Ammon's horn (tissue), 1 donor: ENCODE measurements at places on chromosomes 2 and 18.

- DNase-seq, result peak; percentile 86
Measured at GRCh38 chr2:147082850-147083522, 761.8 kb upstream of the ACVR2A start.

- no peak for DNase-seq
Measured at GRCh38 chr2:234491897-234492296, 5.0 kb downstream of the ARL4C start.

- no peak for DNase-seq
Measured at GRCh38 chr2:216316743-216317142, 55.5 kb downstream of the MARCHF4 start.

GRCh38 chr18:57973889-57974288 lies 70.1 kb upstream of the NEDD4L start:
- no peak for DNase-seq

DNA sequence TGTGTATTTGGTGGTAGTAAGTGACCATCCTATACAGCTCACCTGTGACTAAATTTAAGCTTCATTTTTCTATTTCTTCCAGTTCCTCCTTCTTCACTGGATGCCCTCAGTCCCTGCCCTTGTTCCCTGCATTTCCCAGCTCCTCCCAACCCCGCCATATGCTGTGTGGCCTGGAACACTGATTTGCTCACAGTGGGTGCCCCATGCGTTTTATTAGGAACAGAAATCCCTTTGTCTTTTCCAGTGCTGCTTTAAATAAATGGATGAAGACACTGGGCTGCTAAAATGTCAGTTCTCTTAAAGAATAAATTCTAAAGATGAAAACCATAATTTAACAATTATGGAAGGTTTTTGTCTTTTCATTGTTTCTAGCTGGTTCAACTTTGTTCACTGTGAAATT lies 477.3 kb downstream of the DCDC2C start:
- no peak for DNase-seq

- no peak for DNase-seq
Measured at GRCh38 chr18:9876867-9877654, 8.7 kb upstream of the TXNDC2 start.

- no peak for DNase-seq
Measured at GRCh38 chr2:85823951-85824350, 64.8 kb downstream of the ST3GAL5 start.

- no peak for DNase-seq
Measured at GRCh38 chr2:127681288-127681804, 6.0 kb upstream of the LIMS2 start.

DNA sequence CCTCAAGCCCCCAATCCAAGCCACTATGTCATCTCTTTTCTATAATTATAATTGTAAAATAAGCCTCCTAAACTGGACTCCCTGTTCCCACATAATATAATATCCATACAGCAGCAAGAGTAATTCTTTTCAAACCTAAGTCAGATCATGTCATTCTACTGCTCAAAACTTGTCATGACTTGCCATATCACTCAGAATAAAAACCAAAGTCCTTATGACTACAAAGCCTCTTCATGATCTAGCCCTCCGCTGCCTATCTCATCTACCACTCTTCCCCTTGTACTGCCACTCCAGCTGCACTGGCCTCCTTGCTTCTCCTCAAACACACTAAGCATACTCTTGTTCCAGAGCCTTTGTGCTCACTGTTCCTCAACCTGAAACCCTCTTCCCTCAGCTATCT lies 69.9 kb downstream of the MEMO1 start:
- DNase-seq, result no peak

DNA sequence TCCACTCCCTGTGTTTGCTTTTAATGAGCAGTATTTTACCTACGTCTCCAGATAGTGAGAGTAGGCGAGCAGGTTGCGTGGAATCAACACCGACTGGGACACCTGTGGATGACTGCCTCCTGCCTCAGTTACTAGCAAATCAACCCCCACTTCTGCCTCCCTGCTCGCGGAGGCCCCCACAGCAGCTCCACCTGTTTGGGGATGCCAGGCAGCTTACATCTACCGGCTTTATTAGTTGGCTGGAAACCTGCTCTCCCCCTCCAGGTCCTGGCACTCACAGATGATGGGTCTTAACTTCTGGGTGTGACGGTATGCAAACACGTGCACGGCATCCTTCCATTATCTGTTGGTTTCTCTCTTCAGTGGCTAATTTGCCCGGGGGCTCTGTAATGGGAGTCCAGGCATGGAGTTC lies 164.4 kb upstream of the SESTD1 start:
- DNase-seq, result no peak

GRCh38 chr2:237884681-237885080 lies 25.3 kb downstream of the RAMP1 start:
- DNase-seq, result no peak

GRCh38 chr18:48884771-48885170 lies 66.0 kb downstream of the SMAD7 start:
- DNase-seq, result no peak

GRCh38 chr2:174951745-174952144 lies 53.4 kb downstream of the CHN1 start:
- DNase-seq, result no peak

DNA sequence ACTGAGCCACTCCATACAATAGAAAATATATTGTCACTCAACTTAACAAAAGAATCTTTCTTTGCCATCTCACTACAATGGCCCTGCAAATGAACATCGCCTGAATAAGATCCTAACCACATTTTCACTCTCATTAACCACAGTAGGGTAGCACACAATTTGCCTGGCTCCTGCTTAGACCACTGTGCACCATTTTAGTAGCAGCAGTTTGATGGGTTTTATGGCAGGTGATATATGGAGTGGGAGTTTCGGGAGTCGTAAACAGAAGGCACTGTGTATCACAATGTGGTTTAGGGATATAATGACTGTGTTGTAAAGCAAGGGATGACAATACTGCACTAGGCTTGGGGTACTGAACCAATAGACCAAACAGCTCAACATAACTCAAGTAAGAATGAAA lies 617.4 kb downstream of the BCL11A start:
- peak; percentile 7 for DNase-seq

DNA sequence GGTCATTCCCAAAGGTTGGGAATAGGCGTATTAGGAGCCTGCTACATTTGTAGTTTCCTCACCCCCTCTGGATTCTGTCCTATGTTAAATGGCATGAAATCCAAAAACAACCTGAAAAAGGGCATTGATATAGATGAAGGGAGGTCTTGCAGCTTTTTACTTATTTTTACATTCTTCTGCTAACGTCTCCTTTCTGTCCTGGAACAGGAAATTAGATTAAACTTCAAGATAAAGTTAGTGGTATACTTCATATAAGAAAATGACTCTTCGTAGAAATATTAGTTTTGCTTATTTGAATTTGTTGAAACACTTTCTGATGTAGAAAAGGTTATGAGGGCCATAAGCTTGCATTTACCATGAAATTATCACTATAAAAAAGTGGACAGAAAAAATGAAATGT lies 694.5 kb downstream of the ADCYAP1 start:
- DNase-seq, result no peak

DNA sequence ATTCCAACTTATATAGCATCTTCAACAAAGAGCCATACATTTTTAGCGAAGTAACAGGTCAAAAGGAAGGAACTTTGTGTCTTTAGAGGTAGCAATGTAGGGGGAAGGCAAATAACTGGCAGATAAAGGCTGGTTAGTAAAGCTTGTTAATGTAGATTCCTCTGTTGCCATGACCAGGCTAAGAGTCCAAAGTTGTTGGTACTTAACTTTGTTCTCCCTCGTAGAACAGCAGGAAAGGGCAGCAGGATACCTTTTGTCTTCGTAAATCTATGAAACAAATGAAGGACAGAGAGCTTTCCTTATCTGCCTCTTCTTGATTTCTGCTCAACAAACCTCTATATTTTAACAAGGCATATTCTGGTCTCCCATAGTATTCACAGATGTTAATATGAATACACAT lies 18.6 kb downstream of the ZBTB14 start:
- no peak for DNase-seq

- no peak for DNase-seq
Measured at GRCh38 chr18:2337552-2338141, 233.7 kb downstream of the METTL4 start.

DNA sequence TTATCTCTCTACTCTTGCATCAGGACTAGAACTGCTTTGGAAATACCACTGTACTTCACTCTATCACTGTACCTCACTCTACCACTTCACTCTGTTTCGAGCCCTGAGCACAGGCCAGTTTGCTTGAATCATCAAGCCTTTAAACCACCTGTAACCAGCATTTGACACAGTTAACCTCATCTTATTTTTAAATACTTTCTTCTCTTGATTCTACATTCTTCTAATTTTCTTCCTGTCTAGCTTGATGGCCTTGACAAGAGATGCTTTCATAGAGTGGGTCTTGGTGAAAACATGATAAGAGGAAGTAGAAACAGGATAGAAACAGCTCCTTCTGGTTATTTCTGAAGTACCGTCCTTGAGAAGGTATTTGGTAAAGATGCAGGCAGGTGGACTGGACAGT lies 78.1 kb downstream of the SPIRE1 start:
- no peak for DNase-seq

DNA sequence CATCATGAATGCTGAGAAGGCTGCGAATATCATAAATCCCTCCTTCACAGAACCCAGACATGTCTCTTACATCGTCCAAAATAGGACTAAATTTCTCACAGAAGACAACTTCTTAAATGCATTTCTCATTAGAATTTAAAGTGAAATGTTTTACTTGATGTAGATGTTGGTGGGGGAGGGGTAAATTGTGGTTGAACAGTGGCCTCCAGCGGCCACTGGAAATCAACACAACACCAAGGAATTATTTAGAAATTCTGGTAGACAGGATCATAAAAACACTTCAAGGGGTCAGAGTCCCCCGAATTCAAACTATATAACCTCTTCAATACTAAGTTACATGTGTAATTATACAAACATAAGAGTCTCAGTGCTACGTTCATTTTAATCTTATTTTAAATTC lies 135.9 kb downstream of the ABCA12 start:
- peak; percentile 53 for DNase-seq

- no peak for DNase-seq
Measured at GRCh38 chr18:79420033-79420745, 24.5 kb downstream of the NFATC1 start.

- no peak for DNase-seq
Measured at GRCh38 chr18:50793641-50794565, 25.9 kb downstream of the MRO start.
